ENCODE measurements at places on chromosomes 2 and 18.

- peak; percentile 12 for DNase-seq
Observed at GRCh38 chr2:105328281-105329196, 996 bp downstream of the TGFBRAP1 start.

- peak; percentile 69 for DNase-seq
Observed at GRCh38 chr2:8543383-8544170, 138.3 kb upstream of the ID2 start.

- DNase-seq = no peak
Observed at GRCh38 chr2:176637142-176637485, 367.9 kb downstream of the MTX2 start.

- no peak for DNase-seq
Observed at GRCh38 chr18:45402485-45403056, 212.7 kb upstream of the SLC14A2 start.

- DNase-seq = no peak
Observed at GRCh38 chr18:5413447-5413846, 117.9 kb upstream of the ZBTB14 start.

DNA sequence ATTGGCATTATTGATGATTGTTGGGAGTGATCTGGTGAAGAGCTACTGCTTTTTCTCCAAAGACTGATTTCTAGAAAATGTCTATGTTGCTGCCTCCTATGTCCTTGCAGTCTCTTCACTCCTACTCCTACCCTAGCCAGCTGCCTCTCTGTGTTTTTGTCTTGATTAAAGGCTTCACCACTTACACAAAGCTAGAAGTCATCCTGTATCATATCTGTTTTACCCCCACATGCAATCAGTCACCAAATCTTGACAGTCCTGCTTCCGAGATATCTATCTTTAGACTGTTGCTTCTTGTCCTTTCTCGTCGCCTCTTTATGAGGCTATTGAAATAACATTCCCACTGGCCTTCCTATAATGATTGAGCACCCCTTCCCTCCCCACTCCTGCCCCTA lies 84.5 kb upstream of the ITGA4 start:
- DNase-seq = no peak

- DNase-seq = no peak
Observed at GRCh38 chr18:73827801-73828200, 319.8 kb downstream of the FBXO15 start.

DNA sequence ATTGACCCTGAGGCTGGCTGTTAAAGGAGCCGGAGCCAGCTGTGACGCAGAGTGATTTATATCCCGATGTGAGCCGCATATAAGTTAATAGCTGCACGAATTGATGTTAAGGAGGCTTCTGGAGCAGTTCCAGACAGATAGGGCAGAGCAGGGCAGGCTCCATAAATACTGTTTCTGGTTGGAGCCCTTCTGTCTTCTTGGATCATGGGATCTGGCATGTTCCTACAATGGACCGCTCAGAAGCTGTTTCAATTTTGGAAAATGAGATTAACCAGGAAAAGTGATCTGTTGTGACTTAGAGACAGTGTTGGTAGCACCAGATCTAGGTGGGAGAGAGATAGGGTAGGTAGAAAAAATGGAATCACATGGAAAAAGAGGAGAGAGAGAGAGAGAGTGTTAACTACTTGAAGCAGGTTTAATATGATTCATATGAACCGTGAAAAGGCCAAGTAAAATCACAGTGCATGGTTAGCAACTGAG lies 4.8 kb upstream of the IGFBP5 start:
- no peak for DNase-seq

DNA sequence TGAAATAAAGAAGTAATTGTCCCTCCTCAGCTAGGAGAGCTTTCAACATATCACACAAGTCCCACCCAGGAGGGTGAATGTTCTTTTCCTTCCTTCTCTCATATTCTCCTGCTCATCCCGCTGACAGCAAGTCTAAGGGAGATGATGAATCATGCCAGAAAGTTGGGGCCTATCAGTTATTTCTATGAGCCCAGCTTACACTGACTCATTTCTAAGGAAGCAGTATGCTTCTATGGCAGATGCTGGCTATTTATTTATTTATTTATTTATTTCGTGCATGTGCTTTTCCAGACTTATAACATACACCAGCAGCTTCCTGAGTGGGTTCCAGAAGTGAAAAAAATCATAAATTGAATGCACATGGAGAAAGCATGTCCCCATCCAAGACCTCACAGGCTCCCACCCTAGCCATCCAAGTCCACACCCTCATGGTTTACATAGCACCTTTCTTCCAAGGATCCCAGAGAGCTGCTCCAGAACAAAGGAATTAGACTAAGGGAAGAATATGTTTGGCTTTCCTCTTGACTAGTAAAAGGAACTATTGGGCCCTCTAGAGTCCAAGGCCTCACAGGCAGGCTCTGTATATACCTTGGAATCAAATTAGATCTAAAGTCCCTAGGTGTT lies 1074.2 kb upstream of the ZEB2 start:
- DNase-seq = no peak

- no peak for DNase-seq
Observed at GRCh38 chr2:98907385-98907784, 28.6 kb downstream of the CRACDL start.

DNA sequence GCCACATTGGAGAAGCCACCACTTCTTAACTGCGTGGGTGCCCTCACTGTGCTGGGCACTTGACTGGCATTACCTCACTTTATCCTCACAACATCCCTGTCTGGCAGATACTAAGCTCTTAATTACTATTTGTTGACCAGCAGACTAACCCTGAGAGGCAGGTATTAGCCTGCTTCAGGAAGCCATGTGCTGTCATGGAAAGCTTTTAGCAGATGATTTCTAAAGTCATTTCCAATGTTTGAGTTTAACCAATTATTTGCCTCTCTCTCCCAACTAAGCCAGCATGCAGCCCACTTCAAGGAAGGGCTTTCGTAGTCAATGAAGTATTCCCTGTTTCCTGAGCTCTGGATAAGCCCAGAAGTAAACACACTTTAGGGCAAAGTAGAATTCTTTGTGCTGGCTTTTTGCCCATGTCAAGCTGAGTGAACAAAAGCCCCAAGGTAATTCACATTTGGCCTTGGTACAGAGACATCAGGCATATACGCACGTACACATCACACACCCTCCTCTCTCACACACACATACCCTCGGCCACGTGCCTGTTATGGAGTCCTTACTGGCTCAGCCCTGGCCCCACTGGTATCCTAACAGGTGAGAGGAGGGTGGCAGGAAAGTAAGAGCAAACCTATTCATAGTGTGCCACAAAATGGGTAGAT lies 108.6 kb downstream of the C1D start:
- no peak for DNase-seq

DNA sequence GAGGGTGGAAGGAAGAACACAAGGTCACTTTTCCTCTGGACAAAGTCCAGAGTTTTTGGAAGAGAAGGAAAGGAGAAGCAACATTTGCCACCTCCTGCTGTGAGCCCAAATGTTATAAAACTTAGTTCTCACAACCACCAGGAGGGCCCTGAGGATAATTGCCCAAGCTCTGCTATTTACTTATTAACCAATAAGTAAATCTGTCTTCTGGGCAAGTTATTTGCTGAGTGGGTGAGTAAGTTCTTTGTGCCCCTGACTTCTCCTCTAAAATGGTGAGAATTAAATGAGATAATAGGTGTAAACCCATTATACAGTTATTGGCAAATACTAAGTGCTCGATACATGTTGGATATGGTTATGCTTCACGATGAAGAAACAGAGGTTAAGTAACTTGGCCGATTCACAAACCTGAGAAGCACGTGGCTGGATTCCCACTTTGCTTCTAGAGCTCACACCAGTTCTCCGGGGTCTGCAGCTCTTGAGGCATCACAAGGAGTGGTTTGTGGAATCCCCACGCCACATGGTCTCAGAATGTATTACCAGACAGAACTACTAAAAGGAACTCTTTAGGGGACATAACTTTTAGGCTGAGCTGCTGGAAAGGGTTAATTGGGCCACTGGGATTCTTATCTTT lies 164.1 kb downstream of the MYCN start:
- DNase-seq = no peak

- DNase-seq = no peak
Observed at GRCh38 chr18:6106091-6106685, 210.9 kb upstream of the TMEM200C start.

DNA sequence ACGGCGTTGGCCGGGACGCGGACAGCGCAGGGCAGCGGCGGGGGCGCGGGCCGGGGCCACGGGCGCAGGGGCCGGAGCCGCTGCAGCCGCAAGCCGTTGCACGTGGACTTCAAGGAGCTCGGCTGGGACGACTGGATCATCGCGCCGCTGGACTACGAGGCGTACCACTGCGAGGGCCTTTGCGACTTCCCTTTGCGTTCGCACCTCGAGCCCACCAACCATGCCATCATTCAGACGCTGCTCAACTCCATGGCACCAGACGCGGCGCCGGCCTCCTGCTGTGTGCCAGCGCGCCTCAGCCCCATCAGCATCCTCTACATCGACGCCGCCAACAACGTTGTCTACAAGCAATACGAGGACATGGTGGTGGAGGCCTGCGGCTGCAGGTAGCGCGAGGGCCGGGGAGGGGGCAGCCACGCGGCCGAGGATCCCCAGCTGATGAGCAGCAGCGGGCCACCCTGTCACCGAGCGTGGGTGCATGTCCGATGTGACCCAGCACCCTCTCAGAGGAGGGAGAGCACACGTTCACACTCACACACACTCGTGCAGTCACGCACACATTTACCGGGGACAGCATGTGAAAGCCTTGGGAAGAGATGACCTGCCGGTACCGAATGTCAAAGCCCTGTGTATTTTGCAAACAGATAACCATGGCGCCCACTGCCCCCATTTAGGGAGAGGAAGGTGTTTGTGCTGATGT lies 4.2 kb downstream of the GDF7 start:
- no peak for DNase-seq

- no peak for DNase-seq
Observed at GRCh38 chr18:49697049-49697448, 116.3 kb downstream of the ACAA2 start.

GRCh38 chr2:43269706-43270105 lies 43.3 kb upstream of the ZFP36L2 start:
- no peak for DNase-seq

- DNase-seq = no peak
Observed at GRCh38 chr2:205770577-205770976, 88.3 kb downstream of the NRP2 start.

DNA sequence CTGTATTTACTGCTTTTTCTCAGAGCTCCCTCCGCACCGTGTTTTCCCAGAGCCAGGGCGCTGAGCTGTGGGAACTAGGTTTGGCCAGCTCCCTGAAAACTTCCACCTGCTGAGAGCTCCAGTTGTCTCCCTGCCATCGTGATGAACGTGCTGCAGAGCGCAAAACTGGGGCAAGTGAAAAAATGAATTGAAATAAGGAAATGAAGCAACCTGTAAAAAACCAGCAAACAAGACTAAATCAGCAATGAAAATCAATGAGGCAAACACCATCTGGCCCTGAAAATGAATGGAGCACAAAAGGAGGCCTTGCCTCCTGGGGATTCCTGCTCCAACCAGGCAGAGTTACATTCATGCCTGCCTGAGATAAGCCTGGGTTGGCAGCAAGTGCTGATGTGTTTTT lies 129.9 kb downstream of the MARCHF4 start:
- DNase-seq = no peak

DNA sequence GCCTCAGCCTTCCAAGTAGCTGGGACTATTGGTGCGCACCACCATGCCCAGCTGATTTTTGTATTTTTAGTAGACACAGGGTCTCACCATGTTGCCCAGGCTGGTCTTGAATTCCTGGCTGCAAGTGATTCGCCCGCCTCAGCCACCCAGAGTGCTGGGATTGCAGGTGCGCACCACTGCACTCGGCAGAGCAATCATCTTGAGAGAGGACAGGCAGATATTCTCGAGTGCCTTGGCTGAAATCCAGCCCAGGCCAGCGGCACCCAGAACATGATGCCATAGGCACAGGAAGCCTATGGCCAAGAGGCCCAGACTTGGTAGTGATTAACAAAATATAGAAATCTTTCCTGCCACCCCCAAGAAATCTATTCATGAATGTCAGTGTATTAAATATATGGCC lies 58.0 kb upstream of the PEX13 start:
- DNase-seq = no peak

DNA sequence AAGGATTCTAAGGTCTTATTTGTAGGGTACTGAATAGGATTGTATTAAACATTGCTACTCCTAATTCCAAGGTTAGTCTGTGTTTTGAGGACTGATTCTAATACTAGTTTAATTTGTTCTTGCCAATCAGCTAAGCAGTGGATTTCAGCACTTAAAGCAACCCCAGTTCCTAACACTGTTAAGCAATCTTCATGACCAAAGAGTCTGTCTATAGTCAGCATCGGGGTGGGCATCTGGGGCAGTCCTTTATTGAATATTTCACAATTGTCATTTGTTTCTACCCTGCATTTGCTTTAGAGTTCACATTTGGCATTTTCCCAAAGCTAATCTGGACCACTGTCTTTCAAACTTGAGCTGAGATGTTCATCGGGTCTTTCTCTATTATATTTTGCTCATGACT lies 248.0 kb upstream of the TANK start:
- DNase-seq = no peak

DNA sequence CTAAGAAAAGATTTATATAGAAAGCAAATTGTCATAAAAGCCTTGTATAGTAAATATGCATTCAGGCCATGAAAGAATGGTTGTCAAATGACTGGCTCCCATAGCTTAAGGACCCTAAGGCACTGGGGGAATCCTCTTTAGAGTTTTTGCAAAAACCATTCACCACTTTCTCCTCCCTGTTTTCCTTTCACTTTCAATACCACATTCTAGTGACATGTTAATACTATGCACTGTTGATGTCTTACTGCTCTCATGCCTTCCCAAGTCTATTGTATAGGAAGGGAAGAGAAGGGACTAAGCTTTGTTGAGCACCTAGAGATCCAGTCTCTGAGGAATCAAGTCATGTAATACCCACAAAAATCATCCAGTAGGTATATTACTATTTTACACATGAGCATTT lies 383.0 kb upstream of the LRRTM1 start:
- no peak for DNase-seq

DNA sequence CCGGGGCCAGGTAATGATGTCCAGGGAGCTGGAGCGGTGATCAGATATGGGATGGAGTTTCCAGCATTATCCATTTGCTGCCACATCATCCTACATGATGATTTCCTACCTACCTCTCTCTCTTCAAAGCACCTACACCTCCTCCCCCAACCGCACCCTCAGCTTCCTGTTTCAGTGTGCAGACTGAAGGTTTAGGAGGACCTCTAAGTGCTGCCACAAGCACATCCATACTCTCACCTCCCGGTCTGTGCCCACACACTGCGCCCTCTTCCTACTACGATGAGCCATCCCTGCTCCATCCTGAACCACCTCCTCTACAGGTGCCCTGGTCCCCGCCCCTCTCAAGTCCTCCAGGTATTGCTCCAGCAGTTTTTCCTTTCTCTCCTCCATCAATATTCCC lies 123.7 kb downstream of the ALPK2 start:
- DNase-seq = no peak

Data from stimulated activated CD4-positive, alpha-beta T cell treated with anti-CD3 and anti-CD28 coated beads, Interleukin-2, amount 100 ng/mL, for 48 hours (primary cell).